ENCODE measurements at places on chromosomes 13 and 19.
A peak's percentile ranks its signal among the peaks of the same experiment; 100 is the strongest.

DNA sequence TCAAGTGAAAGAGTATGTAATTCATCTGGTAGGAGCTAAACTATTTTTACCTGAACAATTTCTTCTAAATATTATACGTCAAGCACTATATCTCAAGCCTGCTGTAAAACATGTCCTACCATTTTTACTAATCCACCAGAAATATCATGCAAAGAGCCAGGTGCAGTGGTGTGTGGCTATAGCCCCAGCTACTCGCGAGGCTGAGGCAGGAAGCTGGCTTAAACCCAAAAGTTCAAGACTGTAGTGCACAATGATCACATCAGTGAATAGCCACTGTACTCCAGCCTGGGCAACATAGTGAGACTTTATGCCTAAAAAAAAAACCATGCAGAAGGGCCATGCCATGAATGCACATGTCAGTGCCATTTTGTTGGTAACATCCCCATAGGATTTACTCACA is 20.7 kb upstream of the CLN5 start:
- DNase-seq: no peak

- DNase-seq: peak; percentile 33
These were observed 40.0 kb upstream of the CBY2 start for GRCh38 chr13:45662162-45662561.

DNA sequence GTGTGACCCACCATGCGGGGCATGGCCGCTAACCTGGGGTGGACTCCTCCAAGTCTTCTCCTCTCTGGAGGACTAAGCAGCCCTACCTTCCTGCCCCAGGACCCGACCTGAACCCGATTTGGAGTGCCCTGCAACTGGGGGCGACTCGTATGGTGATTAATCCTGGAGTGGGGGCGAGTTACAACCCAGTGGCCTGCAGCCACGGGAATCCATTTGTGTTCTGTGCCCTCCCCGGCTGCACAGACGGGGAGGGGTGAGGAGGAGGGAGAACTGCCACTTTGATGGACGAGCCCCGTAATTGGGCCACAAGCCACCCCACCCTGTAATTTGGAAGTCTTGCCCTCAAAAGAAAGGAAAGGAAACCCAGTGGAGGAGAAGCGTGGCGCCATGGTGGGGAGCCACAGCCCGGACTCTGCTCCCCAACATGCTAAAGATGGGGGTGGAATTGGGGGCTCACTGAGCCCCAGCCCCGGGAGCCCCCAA is 18.0 kb downstream of the PRR36 start:
- DNase-seq: no peak

- no peak for DNase-seq
These were observed 60.0 kb downstream of the ING1 start for GRCh38 chr13:110773480-110773879.

DNA sequence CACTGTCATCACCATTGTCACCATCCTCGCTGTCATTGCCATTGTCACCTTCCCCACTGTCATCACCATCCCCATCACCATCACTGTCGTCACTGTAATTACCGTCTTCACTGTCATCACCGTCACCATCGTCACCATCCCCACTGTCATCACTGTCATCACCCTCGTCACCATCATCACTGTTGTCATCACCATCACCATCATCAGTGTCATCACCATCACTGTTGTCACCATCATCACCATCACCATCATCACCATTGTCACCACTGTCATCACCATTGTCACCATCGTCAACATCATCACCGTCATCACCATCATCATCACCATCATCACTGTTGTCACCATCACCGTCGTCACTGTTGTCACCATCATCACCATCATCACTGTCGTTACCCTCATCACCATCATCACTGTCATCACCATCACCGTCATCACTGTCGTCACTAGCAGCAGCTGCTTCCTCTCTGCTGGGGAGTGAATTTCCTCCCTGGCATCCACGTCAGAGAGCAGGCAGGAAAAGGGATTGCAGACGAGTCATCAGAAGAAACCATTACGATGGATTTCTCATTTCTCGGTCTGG is 27.3 kb downstream of the TMEM255B start:
- no peak for DNase-seq

DNA sequence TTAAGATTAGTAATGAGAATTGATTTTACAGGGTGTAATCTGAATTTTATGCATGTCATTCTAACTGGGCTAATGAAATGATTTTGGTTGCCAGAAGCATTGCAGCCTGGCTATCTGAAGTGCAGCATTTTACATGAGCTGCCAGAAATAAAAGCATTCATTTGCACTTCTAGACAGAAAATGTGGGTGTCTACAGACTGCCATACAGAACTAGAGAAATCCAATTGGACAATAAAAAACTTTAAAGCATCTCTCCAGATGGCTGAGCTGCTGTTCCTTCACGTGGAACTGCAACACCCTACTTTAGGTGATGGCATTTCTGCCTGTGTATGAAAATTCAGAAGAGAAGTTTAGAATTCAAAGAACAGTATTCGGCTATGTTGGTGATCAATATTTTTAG is 450.1 kb upstream of the SLITRK1 start:
- peak; percentile 7 for DNase-seq

DNA sequence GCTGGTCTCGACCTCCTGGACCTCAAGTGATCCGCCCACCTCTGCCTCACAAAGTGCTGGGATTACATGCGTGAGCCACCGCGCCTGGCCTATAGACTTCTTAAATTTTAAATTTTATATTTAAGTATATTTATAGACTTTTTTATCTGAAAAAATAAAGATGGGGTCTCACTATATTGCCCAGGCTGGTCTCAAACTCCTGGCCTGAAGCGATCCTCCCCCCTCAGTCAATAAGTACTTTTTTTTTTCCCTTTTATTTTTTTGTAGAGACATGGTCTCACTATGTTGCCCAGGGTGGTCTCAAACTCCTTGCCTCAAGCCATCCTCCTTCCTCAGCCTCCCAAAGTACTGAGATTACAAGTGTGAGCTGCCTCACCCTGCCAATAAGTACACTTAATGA is 1.9 kb downstream of the SERTAD1 start:
- DNase-seq: no peak

DNA sequence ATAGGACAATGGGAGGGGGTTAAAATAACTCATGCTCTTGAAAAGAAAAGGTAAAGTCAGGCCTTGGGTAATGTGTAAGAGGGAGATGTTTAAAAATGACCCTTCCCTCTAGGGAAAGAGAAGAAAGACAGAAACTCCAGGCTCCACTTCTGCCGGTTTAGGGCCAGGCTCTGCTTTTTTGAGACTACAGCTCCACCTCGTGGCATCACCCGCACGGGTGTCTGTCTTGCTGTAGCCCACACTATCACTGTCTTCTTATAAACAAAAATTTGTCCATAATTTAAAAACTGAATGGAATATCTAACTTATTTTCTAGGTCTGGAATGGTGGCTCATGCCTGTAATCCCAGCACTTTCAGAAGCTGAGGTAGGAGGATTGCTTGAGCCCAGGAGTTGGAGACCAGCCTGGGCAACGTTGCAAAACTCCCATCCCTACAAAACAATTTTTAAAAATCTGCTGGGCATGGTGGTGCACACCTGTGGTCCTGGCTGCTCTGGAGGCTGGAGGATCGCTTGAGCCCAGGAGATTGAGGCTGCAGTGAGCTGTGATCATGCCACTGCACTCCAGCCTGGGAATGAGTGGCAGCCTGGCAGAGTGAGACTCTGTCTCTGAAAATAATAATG is 65.1 kb upstream of the GTF3A start:
- DNase-seq: peak; percentile 36

- DNase-seq: no peak
These were observed 3.9 kb downstream of the ZNF766 start for GRCh38 chr19:52273301-52273700.

DNA sequence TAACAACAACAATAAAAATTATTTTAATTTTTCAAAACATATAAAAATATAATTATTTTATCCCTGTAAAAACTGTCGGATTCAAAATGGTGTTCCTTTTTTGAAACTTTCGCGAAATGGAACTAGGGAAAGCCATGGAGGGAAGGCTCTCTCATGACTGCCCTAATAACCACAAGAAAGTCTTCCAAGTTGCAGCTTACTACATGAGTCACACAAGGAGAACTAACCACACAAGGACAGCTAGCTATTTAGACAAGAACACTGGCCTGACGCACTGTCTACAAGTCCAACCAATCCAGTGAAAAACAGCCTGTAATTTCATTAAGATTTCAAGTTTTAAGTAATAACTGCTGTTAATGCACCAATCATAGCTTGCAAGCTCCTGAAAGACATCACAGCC is 319.2 kb upstream of the PCDH9 start:
- no peak for DNase-seq

DNA sequence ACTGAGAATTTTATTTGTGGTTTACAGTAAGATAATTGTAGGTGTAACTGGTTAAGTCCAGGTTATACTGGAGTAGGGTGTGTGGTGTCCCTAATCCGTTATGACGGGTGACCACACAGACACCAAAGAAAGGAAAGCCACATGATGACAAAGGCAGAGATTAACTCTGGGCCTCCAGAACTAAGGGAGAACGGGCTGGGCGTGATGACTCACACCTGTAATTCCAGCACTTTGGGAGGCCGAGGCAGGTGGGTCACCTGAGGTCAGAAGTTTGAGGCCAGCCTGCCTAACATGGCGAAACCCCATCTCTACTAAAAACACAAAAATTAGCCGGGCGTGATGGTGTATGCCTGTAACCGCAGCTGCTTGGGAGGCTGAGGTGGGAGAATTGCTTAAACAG is 10.2 kb upstream of the FUT2 start:
- no peak for DNase-seq

- DNase-seq: no peak
These were observed 134.9 kb downstream of the RAP2A start for GRCh38 chr13:97568850-97569249.

DNA sequence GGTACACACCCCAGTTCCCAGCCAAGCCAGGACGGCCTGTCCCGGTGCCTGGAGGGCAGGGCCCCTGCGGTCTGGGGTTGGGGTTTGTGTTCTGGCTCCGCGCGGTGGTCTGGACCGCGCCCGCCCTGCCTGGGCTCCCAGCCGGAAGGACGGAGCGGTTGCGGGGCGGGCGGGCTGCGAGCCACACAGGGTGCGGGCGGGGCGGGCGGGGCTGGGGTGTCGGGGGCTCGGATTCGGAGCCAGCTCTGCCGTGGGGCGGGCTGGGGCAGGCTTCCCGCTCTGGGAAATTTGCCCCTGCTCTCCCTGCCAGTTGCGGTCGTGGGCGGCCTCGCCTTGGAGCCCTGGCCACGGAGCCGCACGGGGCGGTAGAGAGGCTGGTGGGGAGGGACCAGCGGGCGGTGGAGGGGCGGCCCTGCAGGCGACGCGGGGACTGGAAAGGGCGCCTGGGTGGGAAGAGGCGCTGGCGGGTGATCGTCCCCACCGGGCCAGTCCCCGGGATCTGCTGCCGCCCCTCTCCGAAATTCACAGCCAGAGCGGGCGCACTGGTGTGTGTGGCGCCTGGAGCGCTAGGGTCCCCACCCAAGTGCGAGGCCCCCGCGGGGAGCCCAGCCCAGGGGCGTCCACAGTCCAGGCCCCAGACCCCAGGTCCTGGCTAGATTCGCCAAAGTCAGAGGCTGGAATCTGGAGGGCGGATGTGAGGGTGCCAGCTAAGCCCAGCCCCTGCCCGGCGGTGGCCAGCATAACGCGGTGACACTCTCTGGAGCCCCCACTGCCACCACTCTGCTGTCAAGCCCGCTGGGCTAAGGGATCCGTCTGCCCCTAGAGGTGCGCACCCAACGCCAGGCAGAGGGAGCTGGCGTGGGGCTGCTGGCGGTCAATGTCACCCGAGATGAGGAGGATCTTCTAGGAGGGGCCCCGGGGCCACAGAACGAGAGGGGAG is 11.0 kb upstream of the ZNF492 start:
- DNase-seq: no peak

DNA sequence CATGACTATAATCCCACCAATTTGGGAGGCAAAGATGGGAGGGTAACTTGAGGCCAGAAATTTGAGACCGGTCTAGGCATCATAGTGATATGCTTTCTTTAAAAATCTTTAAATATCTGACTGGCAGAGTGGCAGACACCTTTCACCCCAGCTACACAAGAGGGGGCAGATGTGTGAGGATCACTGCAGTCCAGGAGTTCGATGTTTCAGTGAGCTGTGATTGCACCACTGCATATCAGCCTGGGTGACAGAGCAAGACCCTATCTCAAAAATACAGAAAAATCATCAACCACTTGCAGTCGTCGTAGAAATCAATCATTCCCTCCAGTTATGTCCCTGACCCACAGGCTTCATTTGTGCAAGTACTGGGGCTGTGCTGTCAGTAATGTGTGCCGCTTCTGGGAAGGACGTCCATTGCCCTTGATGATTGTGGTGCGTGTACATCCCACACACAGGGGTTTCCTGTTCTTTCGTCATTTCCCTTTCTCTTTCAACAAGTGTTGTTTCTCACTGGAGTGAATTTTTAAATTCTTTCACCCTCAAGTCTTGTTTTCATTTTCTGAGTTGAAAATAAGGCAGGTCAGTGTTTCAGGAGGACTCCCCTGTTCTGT is 1.4 kb downstream of the LGALS14 start:
- no peak for DNase-seq

GRCh38 chr19:50327461-50328223 is 1.5 kb downstream of the KCNC3 start:
- no peak for DNase-seq

- DNase-seq: no peak
These were observed 41.1 kb upstream of the MRI1 start for GRCh38 chr19:13723206-13723605.

DNA sequence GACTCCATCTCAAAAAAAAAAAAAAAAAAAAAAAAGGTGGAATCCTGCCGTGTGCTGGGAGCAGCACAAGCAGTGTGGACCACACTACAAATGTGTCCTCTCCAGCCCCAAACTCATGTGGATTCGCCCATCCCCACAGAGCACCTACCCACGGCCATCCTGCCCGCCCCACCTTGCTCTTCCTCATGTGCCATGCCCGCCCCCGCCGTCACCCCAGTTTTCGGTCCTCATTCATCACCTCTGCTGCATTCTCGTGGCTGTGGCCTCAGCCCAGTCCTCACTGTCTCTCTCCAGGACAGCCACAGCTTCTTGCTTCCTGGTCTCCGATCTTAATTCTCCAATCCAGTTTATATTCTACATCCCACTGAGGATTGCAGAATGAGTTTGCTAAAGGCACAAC is 80.0 kb upstream of the TM9SF2 start:
- no peak for DNase-seq

GRCh38 chr19:51119611-51120010 is 5.1 kb upstream of the SIGLEC9 start:
- no peak for DNase-seq

DNA sequence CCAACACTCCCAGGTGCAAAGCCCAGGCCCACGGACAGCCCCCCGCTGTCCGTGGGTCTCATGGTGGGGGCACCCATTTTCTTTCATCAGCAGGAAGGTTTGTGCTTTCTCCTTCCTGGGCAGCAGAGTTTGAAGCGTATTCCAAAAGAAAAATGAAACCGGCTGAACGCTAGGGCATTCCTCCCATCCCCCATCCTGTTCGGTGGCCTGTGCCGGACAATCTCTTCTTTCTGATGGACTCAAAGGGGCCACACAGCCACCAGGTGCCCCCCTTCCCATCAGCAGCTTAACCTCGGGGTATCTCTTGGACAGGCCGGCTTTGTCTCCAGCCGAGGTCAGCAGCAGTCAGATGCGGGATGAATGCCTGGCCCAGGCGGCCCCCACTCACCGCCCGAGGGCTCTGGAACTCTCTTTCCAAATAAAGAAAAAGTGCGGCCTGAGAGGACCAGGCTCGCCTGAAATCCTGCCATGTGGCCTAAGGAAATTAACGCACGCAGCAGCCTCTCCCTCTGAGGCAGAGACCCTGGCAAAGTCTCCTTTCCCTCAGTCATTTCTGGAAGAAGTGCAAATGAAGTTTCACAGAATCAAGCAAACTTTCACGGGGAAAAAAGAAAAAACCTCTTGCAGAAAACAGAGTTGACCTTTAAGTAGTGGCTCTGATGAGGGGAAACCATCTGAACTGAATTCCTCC is 67.8 kb downstream of the RASA3 start:
- DNase-seq: no peak
